ENCODE measurements at places on chromosomes 13 and 19. TPM values are rescaled to one million over a fixed set of nuclear protein-coding genes. Genes with fewer than 3 reads are reported as not detected.

MAB21L1 gene
- 48.7 TPM for total RNA-seq

TINCR gene
- total RNA-seq: 1.0 TPM

PSPN gene
- 2.3 TPM for total RNA-seq

LATS2 gene
- total RNA-seq: 2.2 TPM

CBLC gene
- total RNA-seq: not detected

IL11 gene
- total RNA-seq: 18.1 TPM

THSD1 gene
- total RNA-seq: 0.27 TPM

ZNF677 gene
- 63.0 TPM for total RNA-seq

IFI30 gene
- 0.76 TPM for total RNA-seq

ZIC2 gene
- total RNA-seq: 21.9 TPM

EXOC3L2 gene
- total RNA-seq: not detected

EFNA2 gene
- 61.4 TPM for total RNA-seq

CNFN gene
- 2.8 TPM for total RNA-seq

F2RL3 gene
- not detected for total RNA-seq

HPN gene
- total RNA-seq: 0.29 TPM

LGALS7B gene
- total RNA-seq: not detected

GFY gene
- 0.88 TPM for total RNA-seq

SMARCA4 gene
- 513 TPM for total RNA-seq

HSH2D gene
- total RNA-seq: not detected

Data from glutamatergic neuron (in vitro differentiated cells).